Kidney (tissue), 22 donors: ENCODE measurements at places on chromosomes 3 and 15. TPM values are rescaled to one million over a fixed set of nuclear protein-coding genes. Genes with fewer than 3 reads are reported as not detected.
A peak's percentile ranks its signal among the peaks of the same experiment; 100 is the strongest.

DNA sequence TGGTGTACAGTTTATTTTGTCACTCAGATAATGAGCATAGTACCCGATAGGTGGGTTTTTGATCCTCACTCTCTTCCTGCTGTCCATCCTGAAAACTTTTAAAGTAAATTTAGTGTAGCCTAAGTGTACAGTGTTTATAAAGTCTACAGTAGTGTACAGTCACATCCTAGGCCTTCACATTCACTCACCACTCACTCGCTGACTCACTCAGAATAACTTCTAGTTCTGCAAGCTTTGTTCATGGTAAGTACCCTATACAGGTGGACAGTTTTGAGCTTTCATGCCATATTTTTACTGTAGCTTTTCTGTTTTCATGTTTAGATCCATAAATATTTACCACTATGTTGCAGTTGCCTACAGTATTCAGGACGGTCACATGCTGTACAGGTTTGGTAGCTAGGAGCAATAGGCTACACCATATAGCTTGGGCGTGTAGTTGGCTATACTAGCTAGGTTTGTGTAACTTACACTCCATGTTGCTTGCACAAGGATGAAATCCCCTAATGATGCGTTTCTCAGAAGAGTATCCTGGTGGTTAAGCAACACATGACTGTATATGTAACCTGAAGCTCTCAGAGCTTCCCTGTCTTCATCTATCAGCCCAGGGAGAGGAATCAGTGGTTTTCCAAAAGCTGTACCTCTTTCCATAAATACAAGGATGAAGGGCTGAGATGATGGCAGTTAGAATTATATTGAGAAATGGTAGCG lies 87.6 kb upstream of the SLC25A26 start:
- H3K4me3 ChIP-seq: no peak overlapping the region
- no peak for DNase-seq
- peaks cover 5% of the 10 kb centered on the region for H3K4me1 ChIP-seq
- H3K36me3 ChIP-seq: no peaks in the 10 kb centered on the region

DNA sequence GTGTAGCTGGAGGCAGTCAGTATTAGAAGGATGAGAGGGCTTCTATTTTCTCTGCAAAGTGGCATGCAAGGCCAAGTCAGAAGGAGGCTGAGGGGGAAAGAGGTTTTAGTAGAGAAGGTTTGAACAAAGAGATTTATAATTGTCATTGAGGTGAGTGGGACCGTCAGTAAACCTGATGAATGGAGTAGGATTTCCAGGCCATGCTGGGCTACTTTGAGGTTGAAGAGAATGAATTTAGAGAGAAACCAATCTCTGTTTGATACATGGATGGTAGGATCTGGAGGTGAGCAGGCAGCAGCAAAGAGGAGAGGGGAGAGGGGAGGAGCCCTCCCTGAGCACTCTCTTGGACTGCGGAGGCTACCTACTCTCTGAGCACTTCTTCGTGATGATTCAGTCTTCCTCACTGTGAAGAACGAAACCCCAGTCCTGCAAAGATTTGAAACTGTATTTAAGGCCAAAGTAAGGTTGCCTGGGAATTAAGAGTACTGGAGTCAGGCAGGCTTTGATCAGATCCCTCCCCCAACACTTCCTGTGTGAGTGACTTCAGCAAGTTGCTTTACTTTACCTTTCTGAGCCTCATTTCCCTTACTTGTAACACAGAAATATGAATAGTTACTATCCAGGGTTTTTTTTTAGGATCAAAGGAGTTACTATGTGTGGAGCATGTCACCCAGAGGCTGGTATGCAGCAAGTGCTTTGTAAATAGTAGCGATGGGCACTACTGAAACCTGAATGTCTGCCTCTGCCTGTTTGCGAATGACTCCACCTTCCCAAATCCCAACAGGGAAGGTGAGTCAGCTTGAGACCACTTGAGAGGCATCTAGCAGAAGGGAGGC lies 75.8 kb downstream of the RPL39L start:
- no peak overlapping the region for H3K4me3 ChIP-seq
- H3K4me1 ChIP-seq: no peaks in the 10 kb centered on the region
- H3K27ac ChIP-seq: no peak overlapping the region
- no peaks in the 10 kb centered on the region for H3K27me3 ChIP-seq

DNA sequence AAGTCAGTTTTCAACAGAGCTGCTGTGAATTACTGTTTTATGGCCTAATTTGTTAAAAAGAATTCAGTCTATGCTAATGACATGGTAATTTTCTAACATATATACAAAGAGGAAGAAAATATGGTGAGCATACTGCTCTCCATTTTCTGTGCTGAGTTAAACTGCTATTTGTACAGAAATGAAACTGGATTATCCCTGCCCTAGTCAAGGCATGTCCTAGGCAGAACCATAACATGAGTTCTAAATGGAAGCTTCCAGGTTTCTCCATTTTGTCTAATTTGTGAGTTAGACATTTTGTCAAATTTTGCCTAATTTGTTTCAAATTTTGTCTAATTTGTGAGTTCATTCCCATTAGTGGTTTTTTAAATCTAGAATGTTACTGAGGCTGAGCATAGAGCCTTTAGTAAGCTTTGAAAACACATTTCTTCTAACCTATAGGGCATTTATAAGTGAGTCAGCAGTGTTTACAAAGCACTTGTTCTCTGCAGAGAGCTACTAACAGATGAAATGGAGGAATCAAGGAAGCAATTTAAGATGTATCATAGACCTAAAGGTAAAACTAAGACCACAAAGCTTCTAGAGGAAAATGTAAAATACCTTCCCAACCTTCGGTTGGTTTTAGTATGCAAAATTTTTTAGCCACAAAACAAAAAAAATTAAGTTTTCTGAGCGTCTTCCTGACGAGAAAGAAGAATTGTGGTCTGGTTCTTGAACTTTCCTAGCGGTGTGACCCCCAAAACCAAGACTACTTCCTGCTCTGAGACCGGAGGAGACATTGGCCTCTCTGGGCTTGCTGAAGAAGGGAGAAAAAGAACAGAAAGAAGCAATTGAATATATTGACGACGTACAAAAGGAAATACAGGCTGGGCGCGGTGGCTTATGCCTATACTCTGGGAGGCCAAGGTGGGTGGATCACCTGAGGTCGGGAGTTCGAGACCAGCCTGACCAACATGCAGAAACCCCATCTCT lies 9.8 kb downstream of the P2RY14 start:
- DNase-seq: no peak
- H3K4me3 ChIP-seq: no peak overlapping the region
- H3K27ac ChIP-seq: no peak overlapping the region

GRCh38 chr3:171317171-171317570 lies 143.0 kb downstream of the TNIK start:
- H3K4me3 ChIP-seq: no peak overlapping the region
- no peaks in the 10 kb centered on the region for H3K4me1 ChIP-seq

DNA sequence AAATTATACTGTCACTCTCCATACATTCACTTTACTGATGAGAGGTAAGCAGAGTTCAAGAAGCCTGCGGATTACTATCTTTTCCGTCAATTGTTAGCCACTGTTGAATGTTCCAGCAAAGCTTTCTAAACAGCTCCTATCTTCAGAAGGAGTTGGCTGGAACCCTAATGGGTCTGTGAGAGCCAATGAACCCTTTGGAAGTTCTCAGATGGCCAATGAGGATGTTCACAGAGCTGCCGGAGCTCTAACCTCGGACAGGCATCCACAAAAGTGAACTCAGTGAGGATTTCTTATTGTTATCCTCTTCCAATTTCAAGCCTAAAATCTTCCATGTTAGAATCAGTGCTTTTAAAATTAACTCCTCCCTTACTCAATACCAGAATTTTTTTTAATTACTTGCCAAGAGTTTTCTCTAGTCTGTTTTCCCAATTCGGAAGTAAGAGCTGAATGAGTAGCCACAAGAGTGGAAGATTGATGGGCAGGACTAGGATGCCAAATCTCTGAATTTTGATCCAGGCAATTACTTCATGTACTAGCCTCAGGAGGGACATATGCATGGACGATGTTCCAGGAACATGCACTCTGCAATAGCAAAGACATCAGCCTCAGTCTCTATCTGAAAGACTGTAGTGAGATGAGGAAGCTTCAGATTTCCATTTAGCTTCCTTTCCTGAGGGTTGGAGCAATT lies 78.1 kb downstream of the AGBL1 start:
- no peak overlapping the region for H3K27ac ChIP-seq
- no peaks in the 10 kb centered on the region for H3K27me3 ChIP-seq
- no peak for DNase-seq
- no peaks in the 10 kb centered on the region for H3K36me3 ChIP-seq

GRCh38 chr15:43285609-43286037 lies 18.9 kb upstream of the TGM5 start:
- no peaks in the 10 kb centered on the region for H3K27me3 ChIP-seq
- no peaks in the 10 kb centered on the region for H3K36me3 ChIP-seq
- H3K27ac ChIP-seq: no peak overlapping the region
- H3K4me3 ChIP-seq: no peak overlapping the region

- H3K36me3 ChIP-seq: no peaks in the 10 kb centered on the region
- no peak for DNase-seq
- no peak overlapping the region for H3K4me3 ChIP-seq
- no peaks in the 10 kb centered on the region for H3K27me3 ChIP-seq
Observed at GRCh38 chr15:67366904-67367303, 112.3 kb downstream of the IQCH start.

DNA sequence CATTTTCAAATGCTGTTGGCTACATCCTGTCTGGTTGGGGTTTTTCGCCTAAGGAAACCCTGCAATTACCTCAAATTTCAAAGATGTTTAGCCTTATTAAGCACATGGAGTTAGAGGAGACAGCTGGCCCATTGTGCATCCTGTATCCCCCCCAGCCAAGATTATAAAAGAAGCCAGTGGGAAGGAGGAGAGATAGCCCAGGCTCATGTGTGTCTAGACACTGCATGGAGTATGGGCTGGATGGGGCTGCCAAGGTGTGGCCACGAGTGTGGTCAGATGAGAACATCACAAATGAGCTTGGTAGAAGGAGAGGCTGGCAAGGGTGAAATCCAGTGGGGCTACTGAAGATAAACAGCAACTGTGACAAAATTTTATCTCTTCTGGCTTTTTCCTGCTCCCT lies 270.0 kb upstream of the TBC1D5 start:
- no peaks in the 10 kb centered on the region for H3K27me3 ChIP-seq
- H3K27ac ChIP-seq: no peak overlapping the region
- no peak overlapping the region for H3K4me3 ChIP-seq
- no peaks in the 10 kb centered on the region for H3K4me1 ChIP-seq
- H3K36me3 ChIP-seq: no peaks in the 10 kb centered on the region
- no peak for DNase-seq

DNA sequence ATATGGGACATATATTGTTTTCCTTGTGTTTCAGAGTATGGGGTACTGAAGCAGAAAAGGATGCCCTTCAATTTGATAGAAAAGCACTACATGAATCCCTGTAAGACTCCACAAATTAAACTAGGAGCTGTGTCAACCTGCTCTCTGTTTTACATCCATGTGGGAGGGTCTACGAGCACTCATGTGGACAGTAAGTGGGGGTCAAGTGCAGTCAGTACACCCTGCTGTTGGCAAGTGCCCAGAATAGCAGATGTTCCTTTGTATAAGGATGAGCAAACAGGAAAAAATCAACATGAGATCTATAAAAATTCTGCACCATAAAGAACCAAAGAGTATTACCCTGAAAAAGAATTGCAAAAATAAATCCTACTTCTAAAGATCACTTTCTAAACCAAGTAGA lies 659.9 kb downstream of the SI start:
- no peaks in the 10 kb centered on the region for H3K27me3 ChIP-seq
- H3K4me1 ChIP-seq: no peaks in the 10 kb centered on the region
- no peak overlapping the region for H3K4me3 ChIP-seq
- DNase-seq: peak; percentile 72
- no peak overlapping the region for H3K27ac ChIP-seq

DNA sequence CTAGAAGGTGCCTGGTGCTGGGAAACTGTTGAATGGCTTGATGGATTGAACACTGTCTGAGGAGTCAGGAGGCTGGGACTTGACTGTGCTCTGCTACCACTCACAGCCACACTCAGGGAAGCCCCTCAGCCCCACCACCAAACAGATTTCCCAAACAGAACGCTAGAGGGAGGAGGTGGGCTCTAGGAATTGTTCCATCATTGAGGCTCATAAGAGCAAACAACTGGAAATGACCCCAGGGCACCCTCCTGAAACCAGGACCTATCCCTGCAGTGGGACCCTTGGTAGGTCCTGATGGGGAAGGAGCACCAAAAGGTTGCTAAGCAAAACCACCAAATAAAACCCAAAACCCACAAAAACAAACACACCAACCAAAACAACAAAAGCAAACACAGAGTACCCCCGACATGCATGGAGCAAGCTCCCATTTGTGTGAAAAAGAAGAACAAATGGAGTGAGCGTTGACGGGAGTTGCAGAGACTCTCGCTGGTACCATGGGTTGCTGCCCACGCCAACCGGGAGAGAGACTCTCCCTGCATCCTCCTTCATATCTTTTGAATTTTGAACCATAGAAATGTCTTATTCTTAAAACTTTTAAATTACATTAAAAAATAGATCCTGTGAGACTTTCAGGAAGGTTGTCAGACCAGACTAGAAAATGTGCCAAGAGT lies 45.6 kb downstream of the ABTB1 start:
- DNase-seq: no peak
- H3K27ac ChIP-seq: no peak overlapping the region
- no peaks in the 10 kb centered on the region for H3K36me3 ChIP-seq
- H3K4me3 ChIP-seq: no peak overlapping the region
- no peaks in the 10 kb centered on the region for H3K27me3 ChIP-seq

DNA sequence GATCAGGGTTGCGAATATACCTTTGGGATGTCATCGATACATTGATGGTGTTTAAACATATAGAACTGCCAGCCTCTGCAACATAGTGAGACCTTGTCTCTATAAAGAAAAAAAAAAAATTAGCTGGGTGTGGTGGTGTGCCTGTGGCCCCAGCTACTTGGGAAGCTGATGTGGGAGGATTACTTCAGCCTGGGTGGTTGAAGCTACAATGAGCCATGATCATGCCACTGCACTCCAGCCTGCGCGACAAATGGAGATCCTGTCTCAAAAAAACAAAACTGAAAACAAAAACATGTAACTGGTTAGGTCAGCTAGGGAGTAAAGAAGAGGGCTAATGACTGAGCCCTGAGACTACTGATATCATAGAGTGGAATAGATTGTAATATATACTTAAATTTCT lies 30.7 kb upstream of the MGA start:
- H3K27ac ChIP-seq: no peak overlapping the region
- no peaks in the 10 kb centered on the region for H3K4me1 ChIP-seq
- DNase-seq: no peak
- H3K4me3 ChIP-seq: no peak overlapping the region
- no peaks in the 10 kb centered on the region for H3K27me3 ChIP-seq

- no peaks in the 10 kb centered on the region for H3K36me3 ChIP-seq
- H3K27ac ChIP-seq: no peak overlapping the region
- no peak for DNase-seq
- H3K4me1 ChIP-seq: no peaks in the 10 kb centered on the region
Observed at GRCh38 chr15:37638116-37638515, 296.3 kb upstream of the TMCO5A start.

The TMEM207 gene
- total RNA-seq: not detected

The ERICH6 gene
- 0.19 TPM for total RNA-seq

The IREB2 gene
- 48.7 TPM for total RNA-seq

The CNTN3 gene
- total RNA-seq: 3.8 TPM

The SLC41A3 gene
- 74.3 TPM for total RNA-seq

The GPR149 gene
- total RNA-seq: not detected

The HGD gene
- total RNA-seq: 72.0 TPM

The FSD2 gene
- total RNA-seq: not detected

The SMARCC1 gene
- total RNA-seq: 80.4 TPM

The ACAN gene
- total RNA-seq: 10.3 TPM
